Activated T-helper 1 cell treated with anti-CD3 and anti-CD28 coated beads, Interleukin-2, amount 50 U/mL, for 16 hours (primary cell): ENCODE measurements at places on chromosomes 2 and 18.

- DNase-seq, result no peak
These were observed 5.0 kb downstream of the BOK start for GRCh38 chr2:241563571-241563980.

DNA sequence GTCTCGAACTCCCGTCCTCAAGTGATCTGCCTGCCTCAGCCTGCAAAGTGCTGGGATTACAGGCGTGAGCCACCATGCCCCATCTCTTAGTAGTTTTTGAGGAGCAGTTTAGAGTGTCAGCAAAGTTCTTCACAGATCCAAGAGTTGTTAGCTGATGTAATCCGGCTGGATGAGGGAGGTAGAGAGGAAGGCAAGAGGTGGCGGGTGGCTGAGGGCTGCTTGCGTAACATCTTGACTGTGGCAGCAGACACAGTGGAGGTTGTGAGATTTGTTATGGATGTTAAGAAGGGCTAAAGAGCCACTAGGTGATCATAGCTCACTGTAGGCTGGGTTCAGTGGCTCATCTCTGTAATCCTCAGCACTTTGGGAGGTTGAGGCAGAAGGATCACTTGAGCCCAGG lies 19.5 kb upstream of the FAM136A start:
- no peak for DNase-seq

GRCh38 chr2:146850746-146851145 lies 994.1 kb upstream of the ACVR2A start:
- DNase-seq, result no peak

- no peak for DNase-seq
These were observed 608.3 kb downstream of the ERBB4 start for GRCh38 chr2:211930331-211930730.

DNA sequence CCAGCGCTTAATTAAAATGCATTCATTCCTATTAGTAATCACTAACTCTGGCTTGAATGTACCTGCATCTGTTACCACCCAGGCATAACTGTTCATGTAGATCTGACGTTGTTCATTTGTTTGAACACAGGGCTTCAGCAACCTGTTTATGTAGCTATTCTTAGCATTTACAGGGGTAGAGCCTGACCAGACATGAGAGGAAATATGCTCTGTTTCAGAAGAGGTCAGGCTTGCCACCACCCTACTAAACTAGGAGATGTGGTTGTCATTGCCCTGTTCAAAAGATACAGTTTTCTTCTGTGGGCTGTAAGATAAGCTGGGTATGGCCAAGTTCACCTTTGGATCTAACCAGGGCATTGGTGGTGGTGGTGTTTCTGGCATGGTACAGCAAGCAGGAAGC lies 8.8 kb downstream of the MGAT5 start:
- no peak for DNase-seq

DNA sequence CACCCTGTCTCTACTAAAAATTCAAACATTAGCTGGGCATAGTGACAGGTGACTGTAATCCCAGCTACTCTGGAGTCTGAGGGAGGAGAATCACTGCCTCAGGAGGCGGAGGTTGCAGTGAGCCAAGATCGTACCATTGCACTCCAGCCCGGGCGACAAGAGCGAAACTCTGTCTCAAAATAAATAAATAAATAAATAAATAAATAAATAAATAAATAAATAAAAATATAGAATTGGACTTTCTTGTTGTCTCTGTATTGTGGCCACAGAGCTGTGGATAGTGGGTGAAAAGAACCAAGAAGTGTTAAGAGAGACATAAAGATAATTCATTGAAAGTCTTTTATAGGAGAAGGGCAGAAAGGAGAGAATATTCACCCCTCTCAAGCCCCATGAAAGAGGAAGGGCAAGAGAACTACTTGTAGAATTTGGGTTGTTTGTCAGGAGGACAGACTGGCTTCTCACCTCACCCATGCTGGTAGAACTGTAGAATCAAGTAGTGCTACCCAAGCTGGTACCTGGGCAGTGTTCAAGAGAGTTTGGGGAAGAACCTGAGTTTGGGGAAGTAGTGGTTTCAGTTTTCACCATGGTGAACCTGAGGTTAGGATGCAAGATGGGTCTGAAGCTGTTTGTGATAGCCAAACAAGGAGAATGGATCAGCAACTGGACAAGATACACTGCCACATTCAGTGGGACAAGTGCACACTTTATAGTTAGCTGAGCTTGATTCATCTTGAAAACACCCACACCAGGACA lies 256.5 kb downstream of the CD226 start:
- DNase-seq, result no peak

DNA sequence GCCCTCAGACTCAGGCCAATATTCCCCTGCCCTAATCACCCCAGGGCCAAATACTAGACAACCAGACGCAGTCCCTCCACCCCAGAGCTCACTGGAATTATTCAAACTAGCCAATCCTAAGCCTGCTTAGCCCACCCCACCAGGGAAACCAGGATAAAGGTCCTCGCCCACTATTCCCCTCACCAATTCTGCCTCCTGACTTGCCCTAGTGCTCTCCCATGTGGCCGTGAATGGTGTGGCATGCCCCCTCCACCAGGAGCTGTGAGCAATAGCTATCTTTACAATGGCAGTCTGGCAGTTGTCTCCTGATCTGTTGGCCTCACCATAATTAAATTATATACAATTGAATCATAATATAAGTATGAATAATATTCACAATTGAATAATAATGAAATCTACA lies 42.3 kb downstream of the FAM124B start:
- DNase-seq, result no peak
